ENCODE measurements at places on chromosomes 11 and 22.
A peak's percentile ranks its signal among the peaks of the same experiment; 100 is the strongest.

- no peak for DNase-seq
Observed at GRCh38 chr11:57320719-57321387, 3.9 kb downstream of the TNKS1BP1 start.

- no peak for DNase-seq
Observed at GRCh38 chr11:79092791-79093353, 348.0 kb downstream of the TENM4 start.

- DNase-seq = no peak
Observed at GRCh38 chr22:16601437-16602223, 9.0 kb upstream of the CCT8L2 start.

DNA sequence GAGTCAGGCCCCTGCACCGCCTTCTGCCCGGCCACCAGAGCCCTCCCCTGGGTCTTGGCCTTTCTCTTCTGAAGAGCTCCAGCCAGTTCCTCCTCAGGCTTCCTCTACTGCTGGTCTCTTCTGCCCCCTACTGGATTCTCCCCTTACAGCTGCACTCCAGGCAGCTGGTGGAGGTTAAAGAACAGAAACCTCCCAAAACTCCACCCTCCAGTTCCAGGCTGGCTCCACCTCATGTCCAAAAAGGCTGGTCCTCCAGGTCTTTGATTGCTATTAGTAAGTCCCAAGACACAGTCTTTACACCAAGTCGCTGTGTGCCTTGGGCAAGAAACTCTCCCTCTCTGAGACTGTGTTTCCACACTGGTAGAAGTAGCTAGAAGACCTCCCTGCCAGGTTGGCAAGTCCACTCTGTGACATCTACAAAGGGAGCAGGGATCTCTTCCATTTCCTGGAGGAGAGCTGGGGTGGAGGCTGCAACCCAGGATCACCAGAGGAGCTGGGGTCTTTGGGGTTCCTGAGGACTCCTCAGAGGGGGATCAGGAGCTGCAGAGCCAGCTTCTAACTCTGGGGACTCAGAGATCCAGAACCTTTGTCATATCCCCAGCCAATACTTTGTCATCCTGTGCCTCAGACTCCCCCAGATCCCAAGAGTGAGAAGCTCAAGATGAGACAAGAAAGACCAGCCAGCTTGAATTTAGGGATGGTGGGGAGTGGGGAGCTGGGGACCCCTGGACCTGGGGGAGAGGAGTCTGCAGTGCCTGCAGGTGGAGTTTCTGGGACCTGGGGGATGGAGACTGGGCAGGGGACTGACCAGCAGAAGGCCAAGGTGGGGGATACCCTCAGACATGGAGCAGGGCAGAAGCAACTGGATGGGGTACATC is 3.4 kb upstream of the IGLL5 start:
- DNase-seq = peak; percentile 35

- no peak for DNase-seq
Observed at GRCh38 chr11:109071712-109072524, 350.1 kb upstream of the C11orf87 start.

GRCh38 chr11:47152953-47153950 is 23.4 kb downstream of the ARFGAP2 start:
- DNase-seq = peak; percentile 41
